Activated T-cell treated with anti-CD3 and anti-CD28 coated beads for 4 hours (primary cell): ENCODE measurements at places on chromosomes 2 and 18.

GRCh38 chr2:226153553-226153952, 646.1 kb downstream of the IRS1 start:
- DNase-seq: no peak

DNA sequence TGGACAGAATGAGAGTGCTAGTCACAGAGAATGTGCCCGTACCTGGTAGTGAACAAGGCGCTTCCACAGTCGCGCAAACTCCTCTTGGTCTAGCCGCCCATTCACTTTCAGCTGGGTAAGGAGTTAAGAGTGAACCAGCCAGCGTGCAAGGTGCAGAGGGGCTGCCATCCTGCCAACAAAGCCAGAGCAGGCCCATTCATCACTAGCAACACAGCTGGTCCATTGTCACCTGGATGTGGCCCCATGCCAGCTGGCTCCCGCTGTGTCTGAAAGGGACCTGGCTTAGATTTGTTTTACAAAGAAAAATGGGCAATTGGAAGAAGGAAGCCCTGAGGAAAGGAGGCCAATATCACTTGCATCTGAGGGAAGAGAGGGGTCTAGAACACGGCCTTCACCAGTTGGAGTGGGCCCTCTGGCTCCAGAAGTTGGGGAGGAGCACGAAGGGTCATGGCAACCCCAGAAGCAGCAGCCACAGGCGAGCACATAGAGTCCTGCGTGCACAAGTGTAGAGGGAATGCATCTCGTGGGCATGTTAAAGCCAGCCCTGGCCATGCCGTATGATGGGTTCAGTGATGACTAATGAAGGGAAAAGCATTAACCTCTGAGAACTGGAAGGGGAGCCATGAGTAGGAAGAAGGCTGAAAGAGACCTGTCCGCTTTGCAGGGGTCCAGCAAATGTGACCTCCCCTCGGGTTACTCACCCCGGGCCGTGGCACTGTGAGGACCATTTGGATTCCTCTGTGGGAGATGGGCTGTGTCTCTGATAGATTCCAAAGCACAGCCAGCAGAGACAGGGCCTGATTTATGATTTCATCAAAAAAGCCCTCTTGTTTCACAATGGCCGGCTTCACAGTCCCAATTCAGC, 70.6 kb downstream of the CAPN13 start:
- no peak for DNase-seq

- DNase-seq: no peak
Observed at GRCh38 chr2:238473014-238473413, 46.3 kb downstream of the ASB1 start.

- DNase-seq: no peak
Observed at GRCh38 chr2:240384711-240385450, 50.6 kb upstream of the GPC1 start.

GRCh38 chr2:111919794-111920608, 21.6 kb downstream of the MERTK start:
- no peak for DNase-seq

- no peak for DNase-seq
Observed at GRCh38 chr2:54088191-54088634, 27.2 kb upstream of the ACYP2 start.

DNA sequence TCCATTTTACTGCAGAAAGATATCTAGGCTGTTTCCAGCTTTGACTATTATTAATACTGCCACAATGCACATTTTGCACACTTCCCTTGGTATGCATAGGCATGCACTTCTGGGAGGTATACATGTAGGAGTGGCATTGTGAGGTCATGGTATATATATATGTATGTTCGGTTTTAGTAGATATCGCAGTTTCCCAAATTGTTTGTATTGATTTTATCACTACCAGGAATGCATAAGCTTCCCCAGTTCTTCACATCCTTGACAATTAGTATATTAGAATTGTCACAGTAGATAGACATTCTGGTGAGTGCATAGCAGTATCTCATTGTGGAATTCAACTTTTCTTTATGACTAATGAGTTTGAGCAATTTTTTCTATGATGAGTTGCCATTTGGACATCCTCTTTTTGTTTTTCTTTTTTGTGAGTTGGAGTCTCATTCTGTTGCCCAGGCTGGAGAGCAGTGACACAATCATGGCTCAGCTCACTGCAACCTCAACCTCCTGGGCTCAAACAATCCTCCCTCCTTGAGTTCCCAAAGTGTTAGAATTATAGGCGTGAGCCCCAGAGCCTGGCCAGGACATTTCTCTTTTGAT, 4.2 kb upstream of the GRB14 start:
- DNase-seq: no peak

- DNase-seq: no peak
Observed at GRCh38 chr2:105443617-105444598, 45.1 kb upstream of the FHL2 start.

GRCh38 chr2:214536625-214537024, 125.8 kb downstream of the VWC2L start:
- no peak for DNase-seq

GRCh38 chr2:82674652-82675051, 1784.4 kb downstream of the SUCLG1 start:
- DNase-seq: no peak

- no peak for DNase-seq
Observed at GRCh38 chr2:141207036-141207385, 923.8 kb downstream of the LRP1B start.

- no peak for DNase-seq
Observed at GRCh38 chr2:228875152-228875900, 395.8 kb downstream of the PID1 start.

DNA sequence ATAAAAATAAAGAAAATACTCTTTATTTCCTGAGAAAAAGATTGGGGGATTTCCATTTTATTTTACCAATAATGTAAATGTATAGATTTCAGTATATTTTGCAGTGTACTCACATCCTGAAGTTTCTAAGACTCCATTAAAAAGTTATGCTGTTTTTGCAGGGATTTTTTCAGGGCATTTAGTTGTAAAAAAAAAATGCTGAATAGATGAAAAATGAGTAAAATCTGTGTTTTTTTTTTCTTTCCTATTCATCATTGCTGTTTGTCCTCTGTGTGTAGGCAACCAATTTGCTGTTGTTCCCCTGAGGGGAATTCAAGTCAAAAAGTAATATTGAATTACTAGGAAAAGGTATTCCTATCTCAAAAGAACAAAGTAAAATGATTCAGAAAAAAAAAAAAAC, 66.3 kb downstream of the MEIS1 start:
- no peak for DNase-seq

- DNase-seq: no peak
Observed at GRCh38 chr2:102126660-102127059, 15.9 kb upstream of the IL1R1 start.

DNA sequence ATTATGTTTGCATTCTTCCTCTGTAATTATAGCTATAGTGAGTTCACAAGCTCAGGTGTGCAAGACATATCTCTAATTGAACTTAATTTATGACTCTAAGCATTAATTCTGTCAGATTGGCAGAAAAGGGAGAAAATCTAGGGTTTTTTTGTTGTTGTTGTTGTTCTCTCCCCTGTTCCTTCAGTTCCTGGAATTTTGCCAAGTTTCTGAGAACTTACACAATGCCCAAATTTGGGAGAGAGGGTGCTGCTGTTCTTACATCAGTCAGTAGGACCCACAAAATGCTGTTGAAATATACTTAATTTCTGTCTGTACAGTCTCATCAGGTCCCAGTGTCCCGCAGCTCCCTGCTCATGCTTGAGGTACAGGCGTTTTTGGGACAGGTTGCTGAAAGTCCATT, 221.8 kb upstream of the RBMS1 start:
- DNase-seq: no peak

DNA sequence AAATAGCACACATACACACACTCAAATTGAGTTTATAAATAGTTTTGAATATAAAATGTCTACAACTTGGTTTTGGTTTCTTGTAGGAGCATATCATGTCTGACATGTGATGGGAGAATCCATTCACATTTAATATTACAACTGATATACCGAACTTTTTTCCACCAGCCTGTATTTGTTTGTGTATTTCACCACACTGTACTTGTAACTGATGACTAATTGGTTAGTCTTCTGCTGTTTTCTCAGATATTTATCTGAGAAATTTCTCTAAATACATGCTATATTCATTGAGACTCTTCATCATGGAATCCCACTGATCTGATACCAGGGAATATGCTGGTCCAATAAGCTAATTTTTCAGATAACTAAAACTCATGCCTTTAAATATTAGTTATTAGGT, 56.3 kb upstream of the UBXN4 start:
- no peak for DNase-seq

GRCh38 chr2:134365356-134365755, 111.5 kb downstream of the MGAT5 start:
- no peak for DNase-seq

- DNase-seq: no peak
Observed at GRCh38 chr2:226489775-226490541, 309.7 kb downstream of the IRS1 start.

- DNase-seq: no peak
Observed at GRCh38 chr2:19350678-19351401, 7.6 kb downstream of the OSR1 start.

GRCh38 chr2:16238001-16238761, 297.8 kb downstream of the MYCN start:
- DNase-seq: no peak
